ENCODE measurements at places on chromosomes 12 and 14.

DNA sequence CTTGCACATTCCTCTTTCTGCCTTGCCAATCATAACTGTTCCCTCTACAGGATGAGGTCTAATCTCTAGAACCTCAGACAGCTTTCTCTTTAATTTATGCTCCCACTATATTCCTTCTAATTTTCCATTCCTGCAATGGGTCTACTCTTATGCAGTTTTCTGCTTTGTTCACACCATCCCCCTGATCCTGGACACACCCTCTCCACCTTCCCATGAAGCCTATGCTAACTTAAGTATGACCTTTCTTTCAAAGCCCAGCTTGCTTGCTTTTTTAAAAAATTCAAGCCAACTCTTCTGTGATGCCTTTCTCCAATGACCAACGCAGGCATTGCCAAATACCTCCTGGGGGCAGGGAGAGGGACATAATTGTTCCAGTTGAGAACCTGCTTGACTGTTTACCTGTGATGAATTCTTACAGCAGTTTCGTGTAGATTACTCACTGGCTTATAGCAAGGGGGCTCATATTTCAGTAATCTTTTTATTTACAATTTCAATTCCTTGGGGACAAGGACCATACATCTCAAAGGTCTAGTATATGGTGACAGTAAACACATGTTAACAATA is 7.8 kb downstream of the SLC38A1 start:
- peak; percentile 94 for DNase-seq

DNA sequence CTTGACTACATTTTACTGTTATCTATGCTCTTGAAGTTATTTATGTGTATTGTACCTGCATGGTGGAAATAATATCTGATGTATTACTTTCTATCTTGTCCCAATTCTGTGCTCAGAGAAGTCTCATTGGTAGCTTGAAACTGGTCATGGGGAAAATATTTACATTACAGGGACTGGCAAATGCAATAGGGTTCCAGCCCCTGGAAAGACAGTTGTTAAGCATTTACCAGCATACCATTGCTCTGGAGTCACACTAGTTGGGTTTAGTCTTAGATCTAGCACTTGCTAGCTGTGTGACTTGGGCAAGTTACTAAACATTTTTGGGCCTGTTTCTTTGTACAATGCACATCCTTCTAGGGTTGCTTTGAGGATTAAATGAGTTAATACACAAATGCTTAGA is 86.3 kb upstream of the NRXN3 start:
- no peak for DNase-seq

- DNase-seq, result no peak
Measured at GRCh38 chr12:132014915-132015280, 65.2 kb downstream of the EP400 start.

DNA sequence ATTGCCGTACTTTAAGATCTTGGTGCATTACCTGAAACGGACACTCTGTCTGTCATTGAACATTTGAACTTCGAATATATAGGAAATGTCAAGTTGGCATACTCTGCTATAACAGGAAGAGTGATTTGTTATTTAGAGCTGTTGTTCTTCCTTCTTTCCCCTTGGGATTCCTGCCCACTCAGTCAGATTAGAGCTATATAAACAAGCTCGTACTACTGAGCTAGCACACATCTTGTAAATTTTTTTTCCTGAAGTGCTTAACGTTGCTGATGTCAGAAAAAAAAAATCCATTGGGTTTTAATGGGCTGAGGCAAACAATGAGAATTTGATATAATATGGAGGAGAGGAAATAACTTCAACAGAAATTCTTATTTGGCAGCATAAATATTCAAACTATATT is 26.8 kb downstream of the RGS6 start:
- DNase-seq, result no peak

DNA sequence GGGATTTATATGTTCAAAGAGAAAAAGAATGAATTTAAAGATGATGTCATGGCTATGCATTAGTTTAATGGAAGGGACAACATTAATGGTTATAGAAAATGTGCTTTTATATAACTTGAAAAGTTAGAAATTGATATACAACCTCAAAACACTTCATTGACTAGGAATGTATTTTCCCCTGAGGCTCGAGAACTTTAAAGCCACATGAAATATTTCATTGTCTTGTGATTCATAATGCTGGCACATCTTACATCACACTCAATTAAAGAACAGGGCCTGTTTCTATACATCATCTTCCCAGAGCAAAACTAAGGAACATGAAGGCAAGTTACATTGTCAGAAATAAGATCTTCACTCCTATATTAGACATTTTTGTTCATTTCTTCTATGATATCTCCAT is 35.2 kb upstream of the PAWR start:
- DNase-seq, result peak; percentile 91

DNA sequence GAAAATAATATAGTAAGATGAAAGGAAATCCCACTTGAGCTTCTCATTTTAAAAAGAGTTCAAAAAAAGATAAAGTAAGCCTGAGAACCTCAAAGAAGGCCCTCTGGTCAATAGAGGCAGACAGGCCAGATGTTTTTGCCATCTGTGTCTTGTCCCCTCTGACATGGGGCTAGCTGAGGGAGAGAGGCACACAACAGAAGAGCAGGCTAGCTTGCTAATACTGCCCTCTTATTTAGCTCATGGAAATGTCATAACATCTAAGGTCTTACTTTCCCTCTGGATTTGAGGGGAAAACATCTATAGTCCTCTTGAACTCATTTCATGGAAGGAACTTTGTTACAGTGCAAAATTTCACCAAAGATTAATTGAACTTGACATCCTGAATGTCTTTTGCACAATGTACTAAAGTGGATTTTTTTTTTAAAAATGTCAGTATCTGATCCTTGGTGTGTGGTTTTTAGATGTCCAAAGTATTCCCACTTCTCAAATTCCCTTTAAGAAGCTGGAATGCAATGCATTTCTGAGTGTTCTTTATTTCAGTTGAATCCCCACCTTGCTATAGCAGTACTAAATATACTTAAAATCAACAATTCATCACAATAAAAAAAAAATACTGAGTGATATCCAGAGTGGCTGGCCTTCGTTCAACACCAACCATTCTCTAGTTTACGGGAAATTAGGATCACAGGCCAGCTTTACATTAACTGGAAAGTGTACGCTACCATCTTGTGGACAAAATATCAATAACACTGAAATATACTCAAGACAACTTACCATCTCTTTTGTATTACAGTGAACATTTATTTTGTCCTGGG is 176.7 kb downstream of the PAH start:
- peak; percentile 15 for DNase-seq

DNA sequence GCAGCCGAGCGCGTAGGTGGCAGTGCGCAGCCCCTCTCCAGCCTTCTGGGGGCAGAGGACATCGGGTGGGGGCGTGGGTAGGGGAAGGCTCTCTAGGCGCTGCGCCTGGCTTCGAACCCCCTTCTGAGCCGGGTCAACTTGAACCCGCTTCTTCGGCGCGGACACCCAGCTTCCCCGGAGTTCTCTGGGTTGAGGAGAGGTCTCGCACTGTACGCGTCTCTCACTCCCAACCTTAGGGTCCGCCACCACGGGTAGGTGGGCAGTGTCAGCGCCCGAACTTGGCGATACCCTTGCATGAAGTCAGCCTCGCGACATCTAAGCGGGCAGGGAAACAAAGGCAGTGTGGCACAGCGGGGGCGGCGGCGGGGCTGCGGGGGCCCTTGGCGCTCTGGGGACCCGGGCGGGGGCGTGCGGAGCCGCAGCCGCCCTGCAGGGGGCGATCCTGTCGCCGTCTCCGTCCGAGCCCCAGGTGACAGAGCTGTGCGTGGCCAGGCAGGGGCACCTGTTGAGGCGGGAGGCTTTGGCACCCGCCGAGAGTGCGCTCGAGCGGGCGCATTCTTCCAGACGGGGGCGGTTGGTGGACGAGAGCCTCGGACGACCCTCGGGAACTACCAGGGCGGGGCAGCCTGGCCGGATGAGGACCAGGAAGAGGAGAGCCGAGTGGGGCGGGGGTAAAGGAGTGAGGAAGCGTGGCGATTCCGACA is 1.1 kb downstream of the GALNT16 start:
- DNase-seq, result peak; percentile 37

GRCh38 chr14:99207456-99207855 is 64.5 kb downstream of the BCL11B start:
- DNase-seq, result no peak

DNA sequence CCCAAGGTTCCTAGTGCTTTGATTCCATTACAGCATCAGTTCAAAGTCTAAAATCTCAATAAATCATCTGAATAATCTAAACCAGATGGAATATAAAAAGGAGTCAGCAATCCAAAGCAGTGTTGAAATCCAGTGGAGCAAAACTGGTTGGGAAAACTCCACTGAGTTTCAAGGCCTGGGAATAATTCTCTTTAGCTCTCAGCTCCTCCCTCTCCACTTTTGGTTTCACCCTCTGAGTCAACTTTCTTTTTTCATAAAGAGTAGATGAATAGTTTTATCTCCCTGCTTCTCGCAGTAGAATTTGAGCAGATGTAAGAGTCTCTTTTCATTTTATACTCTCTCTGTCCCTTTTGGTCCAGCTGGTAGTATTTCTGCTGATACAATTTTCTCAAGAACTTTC is 338.6 kb downstream of the APAF1 start:
- DNase-seq, result no peak

GRCh38 chr12:131808744-131809371 is 19.3 kb upstream of the MMP17 start:
- DNase-seq, result no peak

- DNase-seq, result peak; percentile 74
Measured at GRCh38 chr12:127401005-127401404, 866.0 kb upstream of the TMEM132C start.

DNA sequence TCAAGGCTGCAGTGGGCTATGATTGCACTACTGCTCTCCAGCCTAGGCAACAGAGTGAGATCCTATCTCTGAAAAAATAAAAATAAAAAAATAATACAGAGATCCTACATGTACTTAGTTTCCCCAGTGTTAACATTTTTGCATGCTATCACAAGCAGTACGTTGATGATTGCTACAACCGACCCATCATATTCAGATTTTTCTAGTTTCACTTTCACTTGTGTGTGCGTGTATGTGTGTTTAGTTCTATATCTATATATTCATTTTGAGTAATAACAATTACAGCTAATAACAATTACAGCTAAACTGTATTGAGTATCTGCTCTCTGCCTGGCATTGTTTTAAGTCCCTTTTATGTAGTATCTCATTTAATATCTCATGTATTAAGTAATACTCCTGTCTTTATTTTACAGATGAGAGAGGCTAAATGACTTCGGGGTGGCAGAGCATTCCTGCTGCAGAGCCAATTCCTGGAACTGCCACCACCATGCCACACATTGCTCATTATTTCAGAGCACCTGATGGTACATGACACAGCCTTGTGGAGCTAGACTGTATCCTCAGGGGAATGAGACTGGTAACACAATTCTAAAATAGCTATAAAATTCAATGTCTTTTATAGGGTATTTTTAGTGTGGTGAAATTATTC is 153.1 kb downstream of the BCAT1 start:
- no peak for DNase-seq

- no peak for DNase-seq
Measured at GRCh38 chr14:90295870-90296516, 35.7 kb downstream of the NRDE2 start.

DNA sequence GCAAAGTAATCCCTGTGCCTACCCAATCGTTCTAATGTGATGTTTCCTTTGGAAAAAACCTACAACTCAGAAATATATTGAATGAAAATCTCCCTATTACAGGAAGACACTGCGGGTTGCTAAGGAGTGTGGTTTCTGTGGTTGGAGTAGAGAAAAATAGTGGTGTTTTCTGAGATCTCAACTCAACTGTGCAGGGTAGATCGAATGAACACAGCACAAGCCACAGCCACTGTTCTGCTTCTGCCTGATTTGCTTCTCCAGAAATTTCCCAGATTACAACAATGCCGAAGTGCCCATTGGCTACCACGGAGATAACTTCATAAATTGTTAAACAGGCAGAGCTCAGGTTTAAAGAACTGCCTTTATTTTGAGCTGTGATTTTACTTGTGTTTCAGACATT is 480.4 kb downstream of the DIO2 start:
- DNase-seq, result no peak

GRCh38 chr12:123886931-123887582 is 85.6 kb downstream of the CCDC92 start:
- no peak for DNase-seq

- DNase-seq, result no peak
Measured at GRCh38 chr12:133236556-133236955, 879 bp upstream of the ANHX start.

DNA sequence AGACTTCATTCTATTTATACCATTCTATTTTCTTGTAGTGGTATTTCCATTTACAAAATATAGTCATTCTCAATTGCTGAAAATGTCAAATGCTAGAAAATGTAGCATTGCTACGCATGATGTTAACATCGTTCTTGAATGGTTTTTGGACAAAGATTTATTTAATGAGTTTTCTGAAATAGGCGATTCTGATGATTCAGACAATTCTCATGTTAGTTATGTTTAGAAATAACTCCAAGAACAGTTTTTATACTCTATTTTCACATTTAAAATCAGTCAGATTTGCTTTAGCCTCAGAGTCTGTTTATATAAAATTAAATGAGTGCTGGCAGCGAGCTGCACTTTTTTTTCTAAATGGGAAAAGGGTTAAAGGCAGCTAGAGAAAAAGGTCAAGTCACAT is 414.8 kb upstream of the MGAT4C start:
- DNase-seq, result no peak

All from PC-3 (cell line).